ENCODE measurements at places on chromosomes 3 and 15.

- DNase-seq: no peak
Measured at GRCh38 chr3:144114767-144115166, 143.1 kb downstream of the DIPK2A start.

DNA sequence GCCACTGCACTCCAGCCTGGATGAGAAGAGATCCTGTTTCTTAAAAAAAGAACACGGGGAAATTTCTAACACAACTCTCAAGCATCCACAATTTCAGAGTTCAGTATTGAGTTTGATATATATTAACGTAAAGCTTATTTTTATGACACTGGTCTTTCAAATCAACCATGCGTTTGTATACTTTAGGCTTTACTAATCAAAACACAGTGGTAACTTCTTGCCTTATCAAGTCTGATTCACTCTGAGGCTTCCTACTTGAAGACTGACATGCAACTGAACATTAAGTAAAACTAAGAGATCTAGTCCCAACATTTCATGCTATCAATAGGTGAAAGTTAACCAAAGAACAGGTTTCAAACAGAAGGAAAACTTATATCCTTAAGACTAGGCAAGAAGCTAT, 46.7 kb downstream of the PRTG start:
- DNase-seq: no peak

DNA sequence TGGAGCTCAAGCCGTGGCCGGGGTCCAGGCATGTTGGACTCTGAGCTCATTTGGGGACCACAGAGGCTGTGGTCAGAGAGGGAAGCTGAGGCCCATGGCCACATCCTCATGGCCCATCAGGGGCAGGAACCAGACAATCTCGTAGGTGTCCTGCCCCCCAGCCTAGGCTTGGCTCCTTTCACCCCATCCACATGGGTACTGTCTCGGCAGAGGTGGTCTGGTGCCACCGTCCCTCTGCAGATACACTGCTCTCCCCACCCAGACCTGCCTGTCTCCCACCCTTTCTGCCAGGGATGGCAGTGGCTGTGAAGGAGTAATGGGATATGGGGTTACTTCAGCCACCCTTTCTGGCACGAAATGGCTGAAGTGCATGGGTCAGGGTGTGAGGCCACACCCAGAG, 7.9 kb downstream of the PRSS50 start:
- DNase-seq: no peak

GRCh38 chr3:142946861-142947260, 16.6 kb downstream of the PAQR9 start:
- DNase-seq: no peak

GRCh38 chr3:10780243-10780642, 35.8 kb upstream of the SLC6A11 start:
- no peak for DNase-seq

DNA sequence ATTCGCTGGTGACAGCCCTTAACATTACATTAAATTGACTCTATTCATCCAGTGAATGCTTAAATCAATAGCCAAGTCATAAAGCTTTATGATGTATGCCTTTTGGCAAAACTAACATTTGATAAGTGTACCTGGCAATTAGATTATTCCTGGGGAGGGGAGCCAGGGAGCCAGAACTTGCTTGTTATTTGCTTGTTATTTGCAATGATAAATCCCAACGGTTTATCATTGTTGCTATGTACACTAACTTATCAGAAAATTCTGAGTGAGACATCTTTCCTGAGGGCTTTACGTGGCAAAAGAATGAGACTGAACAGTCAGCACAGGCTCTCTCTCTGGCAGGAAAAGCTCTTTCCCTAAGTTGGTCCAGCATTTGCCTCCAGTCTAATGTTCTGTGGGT, 35.8 kb upstream of the FBN1 start:
- DNase-seq: no peak

GRCh38 chr15:32096916-32097617, 66.8 kb downstream of the CHRNA7 start:
- peak; percentile 1 for DNase-seq

DNA sequence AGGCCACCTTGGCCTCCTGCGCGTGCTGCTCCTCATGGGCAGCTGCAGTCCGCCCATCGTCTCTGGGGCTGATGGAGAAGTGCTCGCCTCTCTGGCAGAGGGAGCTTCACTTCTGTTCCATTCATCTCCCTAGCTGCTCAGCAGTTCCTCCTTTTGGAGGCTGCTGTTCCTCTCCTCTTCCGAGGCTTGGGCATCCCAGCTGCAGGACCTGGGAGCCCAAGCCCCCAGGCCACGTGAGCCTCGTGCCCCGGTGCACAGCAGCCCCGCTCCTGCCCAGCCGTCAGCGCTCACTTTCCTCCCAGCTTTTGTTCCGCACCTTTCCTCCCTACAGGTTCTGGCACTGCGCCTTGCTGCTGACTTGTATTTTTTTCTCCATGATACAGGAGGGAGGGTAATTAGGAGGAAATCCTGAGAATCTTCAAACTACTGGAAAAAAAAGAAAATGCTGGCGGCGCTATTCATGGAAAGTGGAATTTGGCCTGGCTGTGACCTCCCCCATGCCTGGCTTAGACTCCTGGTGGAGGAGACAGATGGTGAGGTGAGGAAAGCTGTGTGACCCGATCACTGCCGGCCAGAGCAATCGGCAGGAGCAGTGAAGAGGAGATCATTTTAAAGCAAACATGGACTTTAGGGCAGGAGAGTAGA, 210.1 kb downstream of the CHST2 start:
- DNase-seq: peak; percentile 58

GRCh38 chr3:110579840-110580550, 491.6 kb upstream of the NECTIN3 start:
- no peak for DNase-seq

DNA sequence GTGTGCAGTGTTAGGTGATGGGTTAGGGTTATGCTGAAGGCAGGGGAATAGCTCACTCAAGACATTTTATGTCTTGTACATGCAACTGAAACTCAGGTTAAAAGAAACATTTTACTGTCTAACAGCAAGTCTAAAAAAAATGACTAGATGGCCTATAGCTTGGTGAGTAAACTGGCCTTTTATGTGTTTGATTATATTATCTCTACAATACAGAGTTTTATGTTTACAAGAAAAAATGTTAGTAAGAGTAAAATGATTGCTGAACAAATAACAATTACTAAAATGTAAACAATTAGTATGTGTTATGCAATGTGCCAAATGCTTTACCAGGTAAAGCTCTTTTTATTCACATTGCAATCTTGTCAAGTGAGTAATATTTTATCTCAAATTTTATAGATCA, 1039.6 kb downstream of the ROBO2 start:
- DNase-seq: no peak

DNA sequence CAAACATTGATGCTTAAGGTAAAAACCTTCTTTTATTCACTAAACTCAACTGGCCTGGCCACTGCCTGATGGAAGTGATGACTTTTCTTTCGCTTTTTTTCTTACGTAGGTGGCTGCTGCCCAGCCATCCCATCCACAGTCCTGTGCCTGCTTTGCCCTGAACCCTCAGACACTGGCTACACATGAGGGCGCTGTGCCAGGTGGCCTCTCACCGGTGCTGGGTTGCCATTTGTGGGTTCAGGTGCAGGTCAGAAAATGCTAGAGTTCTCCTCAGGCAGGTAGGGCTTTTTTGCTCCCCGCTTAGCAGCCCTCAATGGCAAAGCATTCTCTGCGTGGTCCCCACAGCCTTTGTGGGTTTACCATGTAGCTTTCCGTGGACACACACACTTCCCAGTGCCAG, 88.3 kb upstream of the PRR23E start:
- DNase-seq: no peak

DNA sequence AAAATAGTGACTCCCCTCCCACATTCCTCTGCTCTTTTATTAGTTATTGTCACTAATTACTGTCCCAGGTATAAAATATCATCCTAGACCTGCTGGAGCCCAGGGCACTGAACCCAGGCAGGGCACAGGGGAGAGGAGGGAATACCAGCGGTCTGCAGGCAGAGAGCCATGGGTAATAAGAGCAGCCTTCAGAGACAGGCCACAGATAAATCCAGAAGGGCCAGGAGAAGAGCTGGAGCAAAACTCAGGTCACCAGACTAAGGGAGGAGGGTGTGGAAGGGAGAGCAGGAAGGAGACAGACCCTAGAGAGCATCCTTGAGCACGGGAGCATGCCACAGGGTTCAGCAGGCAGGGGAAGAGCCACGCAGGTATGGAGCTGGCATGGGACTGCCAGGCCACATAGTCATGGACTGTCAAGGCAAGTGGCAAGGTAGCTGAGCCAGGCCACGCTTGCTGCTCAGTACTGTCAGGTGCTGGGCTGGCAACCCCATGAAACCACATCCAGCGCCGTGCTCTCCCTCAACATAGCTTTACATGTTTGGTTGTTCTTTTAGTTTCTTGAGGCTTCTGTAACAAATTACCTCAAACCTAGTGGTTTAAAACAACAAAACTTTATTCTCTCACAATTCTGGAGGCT, 15.6 kb upstream of the CAPN3 start:
- DNase-seq: no peak

DNA sequence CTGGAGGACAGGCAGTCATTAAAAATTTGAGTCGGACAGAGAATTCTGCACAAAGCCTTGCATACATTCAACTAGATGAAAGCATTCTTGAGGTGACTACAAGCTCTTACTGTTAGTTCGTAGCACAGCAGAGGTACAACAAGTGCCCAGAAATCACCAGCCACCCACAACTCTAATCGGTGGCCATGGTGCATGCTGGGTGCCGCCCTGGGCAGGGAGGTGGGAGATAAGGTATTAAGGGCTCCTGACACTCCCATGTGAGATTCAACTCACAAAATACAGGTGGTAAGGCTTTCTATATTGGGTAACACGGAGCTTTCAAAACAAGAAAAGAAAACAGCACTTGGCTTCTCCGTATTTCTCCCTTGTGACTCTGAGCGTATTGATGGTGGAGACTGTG, 66.0 kb downstream of the MEIS2 start:
- no peak for DNase-seq

DNA sequence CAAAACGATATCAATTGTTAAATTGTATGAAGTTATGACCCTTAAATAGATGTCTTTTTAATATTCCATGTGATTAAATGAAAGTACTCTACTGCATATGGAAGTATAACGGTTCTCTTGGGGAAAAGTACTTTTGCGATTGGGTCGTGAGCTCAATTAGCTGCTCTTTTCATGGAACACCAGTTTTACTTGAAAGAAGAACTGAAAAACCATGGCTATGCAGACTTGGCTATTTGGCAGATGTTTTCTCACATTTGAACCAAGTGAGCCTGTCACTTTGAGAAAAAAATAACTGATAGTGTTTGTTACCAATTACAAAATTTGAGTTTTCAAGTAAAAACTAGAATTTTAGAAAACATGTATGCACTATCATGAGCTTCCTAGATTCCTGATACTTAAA, 5.9 kb upstream of the INAFM2 start:
- no peak for DNase-seq

DNA sequence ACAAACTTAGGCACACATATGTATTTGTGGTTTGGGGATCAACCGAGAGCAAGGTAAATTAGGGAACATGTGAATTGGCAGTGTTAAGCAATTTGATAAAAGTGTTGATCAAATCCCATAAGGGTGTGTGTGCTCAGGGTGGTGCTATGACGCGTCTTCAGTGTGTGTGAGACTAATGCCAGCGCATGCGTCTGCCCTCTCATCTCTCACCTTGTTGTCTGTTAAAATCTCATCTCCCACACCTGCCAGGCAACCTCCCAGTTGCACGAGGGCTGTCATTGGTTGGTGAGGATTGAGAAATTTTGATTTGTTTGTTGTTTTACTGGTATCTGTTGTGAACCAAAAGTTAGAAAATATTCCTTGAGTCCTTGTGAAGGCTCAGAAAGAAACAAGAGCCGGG, 137.2 kb upstream of the ICE2 start:
- no peak for DNase-seq

GRCh38 chr3:4571690-4572334, 78.7 kb downstream of the ITPR1 start:
- DNase-seq: no peak

- DNase-seq: no peak
Measured at GRCh38 chr3:29978036-29978435, 628.4 kb upstream of the TGFBR2 start.

GRCh38 chr3:139674571-139675260, 3.1 kb downstream of the NMNAT3 start:
- no peak for DNase-seq

GRCh38 chr15:71295603-71296314, 180.5 kb downstream of the THSD4 start:
- no peak for DNase-seq

- DNase-seq: no peak
Measured at GRCh38 chr3:95134693-95135413, 1072.0 kb downstream of the NSUN3 start.

DNA sequence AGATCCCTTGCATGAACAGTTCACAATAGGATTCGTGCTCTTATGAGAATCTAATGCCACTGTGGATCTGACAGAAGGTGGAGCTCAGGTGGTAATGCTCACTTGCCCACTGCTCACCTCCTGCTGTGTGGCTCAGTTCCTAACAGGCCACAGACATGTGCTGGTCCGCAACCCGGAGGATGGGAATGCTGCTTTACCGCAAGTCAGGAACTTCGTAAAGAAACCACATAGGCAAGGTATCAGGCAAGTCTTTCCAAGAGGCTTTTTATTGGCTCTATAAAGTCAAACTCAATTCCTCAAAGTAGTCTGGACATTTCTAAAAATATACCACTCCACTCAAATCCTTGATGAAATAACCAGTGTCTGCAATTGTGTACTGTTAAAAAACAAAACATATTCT, 56.1 kb downstream of the OSTN start:
- no peak for DNase-seq

DNA sequence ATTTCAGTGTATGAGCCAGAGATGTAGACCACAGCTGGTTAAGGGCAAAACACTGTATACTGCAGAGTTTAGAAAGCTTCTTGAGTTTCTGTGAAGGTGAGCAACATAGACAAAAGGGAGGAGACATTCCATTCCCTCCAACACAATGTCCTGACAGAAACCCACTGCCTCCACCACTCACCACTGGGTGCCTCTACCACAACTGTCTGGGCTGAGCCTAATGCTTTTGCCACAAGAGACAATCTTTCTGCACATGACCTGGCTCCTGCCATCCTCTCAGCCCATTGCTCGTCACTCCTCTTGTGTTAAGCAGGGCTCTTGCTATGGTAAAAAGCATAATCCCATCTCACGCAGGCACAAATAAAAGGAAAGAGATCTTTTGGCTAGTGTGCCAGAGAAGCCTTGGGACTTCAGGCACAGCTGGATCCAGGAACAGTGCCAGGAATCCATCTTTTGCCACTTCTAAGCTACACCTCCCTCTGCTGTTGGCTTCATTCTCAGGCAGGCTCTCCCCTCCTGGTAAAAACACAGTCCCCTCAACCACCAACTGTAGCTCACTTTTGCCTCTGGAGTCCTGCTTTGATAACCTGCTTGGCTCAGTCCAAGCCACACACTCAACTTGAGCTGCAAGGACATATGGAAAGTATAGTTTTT, 140.6 kb upstream of the PRR20G start:
- DNase-seq: peak; percentile 72

DNA sequence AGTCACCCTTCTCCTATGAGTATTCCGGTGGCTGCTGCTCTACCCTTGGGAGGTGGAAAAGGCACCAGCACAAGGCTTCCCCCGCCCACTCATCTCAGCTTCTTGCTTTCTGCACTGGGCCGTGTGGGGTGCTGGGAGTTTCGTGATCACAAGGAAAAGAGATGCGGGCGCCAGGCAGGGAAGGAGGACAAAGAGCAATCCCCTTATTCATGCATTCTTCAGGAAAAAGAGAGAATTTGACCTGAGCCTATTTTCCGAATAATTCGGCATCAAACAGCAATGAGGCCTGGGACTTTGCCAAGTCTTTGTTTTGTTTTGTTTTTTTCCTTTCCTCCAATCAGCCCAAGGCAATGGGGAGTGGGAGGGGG, 102.2 kb upstream of the LPP start:
- no peak for DNase-seq
